IMR-90 (cell line): ENCODE measurements at places on chromosomes 7 and 10. TPM values are rescaled to one million over a fixed set of nuclear protein-coding genes. Genes with fewer than 3 reads are reported as not detected.

- no peak overlapping the region for H3K27ac ChIP-seq
- no peaks in the 10 kb centered on the region; the same call in 1 of the 2 replicates for H3K4me1 ChIP-seq
- no peaks in the 10 kb centered on the region for H3K27me3 ChIP-seq
- H3K4me3 ChIP-seq, result no peak overlapping the region
- peak; percentile 4 for DNase-seq
- H3K36me3 ChIP-seq, result no peaks in the 10 kb centered on the region
Measured at GRCh38 chr7:37901890-37902524, 14.6 kb downstream of the SFRP4 start.

The PDK4 gene
- total RNA-seq, result under 0.01 TPM in 2 replicates

DNA sequence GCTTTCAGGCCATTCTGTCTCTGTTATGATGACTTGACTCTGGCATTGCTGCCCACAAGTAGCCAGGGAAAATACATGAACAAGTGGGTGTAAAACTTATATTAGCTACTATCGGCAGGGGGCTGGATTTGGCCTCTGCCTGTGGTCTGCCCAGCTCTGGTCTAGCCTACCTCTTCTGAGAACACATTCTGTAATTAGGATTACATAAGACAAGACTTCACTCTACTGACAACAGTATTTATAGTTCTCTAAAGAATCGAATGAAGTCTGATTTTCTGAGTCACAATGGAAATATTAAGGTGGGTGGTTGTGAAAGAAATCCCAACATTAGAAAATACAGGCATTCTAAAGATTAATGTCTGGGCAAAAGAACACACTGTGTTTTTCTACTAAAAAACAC lies 55.5 kb downstream of the DLD start:
- no peak overlapping the region for H3K4me3 ChIP-seq
- H3K36me3 ChIP-seq, result peaks cover 62% of the 10 kb centered on the region
- DNase-seq, result peak; percentile 47
- H3K4me1 ChIP-seq, result peaks cover 14% of the 10 kb centered on the region
- no peak overlapping the region for H3K27ac ChIP-seq
- H3K27me3 ChIP-seq, result no peaks in the 10 kb centered on the region

The GRID1 gene
- total RNA-seq, result not detected in 2 replicates

DNA sequence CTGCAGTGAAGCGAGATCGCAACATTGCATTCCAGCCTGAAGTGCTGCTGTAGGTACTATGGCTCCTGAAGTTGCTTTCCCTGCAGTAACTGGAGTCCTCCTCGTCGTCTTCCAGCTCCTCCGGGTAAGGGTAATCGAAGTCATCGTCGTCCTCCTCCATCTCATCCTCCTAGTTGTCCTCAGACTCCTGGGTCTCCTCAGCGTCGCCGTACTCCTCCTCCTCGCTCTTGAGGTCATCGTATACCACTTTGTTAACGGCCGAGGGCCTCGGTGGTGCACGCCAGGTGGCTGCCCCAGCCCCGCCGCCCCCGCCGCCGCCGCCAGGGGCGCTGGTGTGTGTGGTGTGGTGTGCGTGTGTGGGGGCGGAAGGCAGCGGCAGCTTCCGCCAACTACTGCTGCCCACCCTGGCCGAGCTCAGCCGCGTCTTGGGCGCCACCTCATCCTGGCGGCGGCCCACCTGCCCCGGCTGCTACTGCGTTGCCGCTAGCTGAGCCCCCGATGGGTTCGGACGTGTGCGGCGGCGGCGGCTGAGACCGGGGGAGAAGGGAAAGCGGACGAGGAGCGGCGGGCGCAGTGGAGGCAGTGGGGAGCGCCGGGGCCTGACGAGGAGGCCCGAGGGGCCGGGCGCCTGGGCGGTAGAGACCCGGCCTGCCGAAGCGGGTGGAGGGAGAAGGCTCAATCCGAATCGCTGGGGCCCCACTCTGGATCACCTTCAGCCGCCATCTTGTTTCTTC lies 11.8 kb upstream of the ACBD5 start:
- no peak overlapping the region for H3K27ac ChIP-seq
- DNase-seq, result peak; percentile 27
- H3K4me1 ChIP-seq, result no peaks in the 10 kb centered on the region

- no peak overlapping the region for H3K4me3 ChIP-seq
- H3K27me3 ChIP-seq, result no peaks in the 10 kb centered on the region
- no peak overlapping the region for H3K27ac ChIP-seq
- H3K4me1 ChIP-seq, result peaks cover 4% of the 10 kb centered on the region
Measured at GRCh38 chr7:79531116-79531515, 77.6 kb upstream of the MAGI2 start.

The PRR15 gene
- not detected in 2 replicates for total RNA-seq

- DNase-seq, result peak; percentile 13
- H3K27ac ChIP-seq, result no peak overlapping the region
- H3K27me3 ChIP-seq, result peaks cover 21% of the 10 kb centered on the region
- no peak overlapping the region for H3K4me3 ChIP-seq
- no peaks in the 10 kb centered on the region for H3K36me3 ChIP-seq
Measured at GRCh38 chr10:70967591-70968587, 79.5 kb upstream of the PCBD1 start.
